ENCODE measurements at places on chromosomes 7 and 10.

DNA sequence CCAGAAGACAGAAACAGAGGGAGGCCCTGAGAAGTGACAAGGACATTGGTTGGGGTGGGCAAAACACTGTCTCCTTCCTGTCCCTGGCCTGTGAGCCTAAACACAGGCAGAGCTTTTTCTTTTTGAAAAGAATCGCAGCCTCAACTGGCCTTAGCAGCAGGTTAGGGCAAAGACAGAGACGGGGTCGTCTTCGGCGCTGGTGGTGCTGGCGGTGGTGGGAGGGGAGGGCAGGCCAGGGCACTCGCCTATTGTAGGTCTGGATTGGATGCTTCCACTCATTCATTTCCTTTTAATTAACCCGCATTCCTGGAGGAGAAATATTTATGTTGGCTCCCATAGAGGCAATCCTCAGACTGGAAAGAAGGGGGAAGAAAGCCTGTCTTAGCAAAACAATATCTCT lies 22.6 kb downstream of the WNT8B start:
- no peak for DNase-seq

GRCh38 chr7:143183024-143183423 lies at the start of gene TAS2R39:
Gene TAS2R39 (plus strand): TSS chr7:143183419. CDS start chr7:143183419, 0 bp downstream.
- no peak for DNase-seq

GRCh38 chr10:112669989-112670388 lies 223.0 kb downstream of the VTI1A start:
- no peak for DNase-seq

- no peak for DNase-seq
Measured at GRCh38 chr7:47601881-47602249, 20.0 kb upstream of the TNS3 start.

- no peak for DNase-seq
Measured at GRCh38 chr10:53606981-53607380, 834.4 kb upstream of the MBL2 start.

- no peak for DNase-seq
Measured at GRCh38 chr7:120955577-120956149, 5.1 kb downstream of the ING3 start.

DNA sequence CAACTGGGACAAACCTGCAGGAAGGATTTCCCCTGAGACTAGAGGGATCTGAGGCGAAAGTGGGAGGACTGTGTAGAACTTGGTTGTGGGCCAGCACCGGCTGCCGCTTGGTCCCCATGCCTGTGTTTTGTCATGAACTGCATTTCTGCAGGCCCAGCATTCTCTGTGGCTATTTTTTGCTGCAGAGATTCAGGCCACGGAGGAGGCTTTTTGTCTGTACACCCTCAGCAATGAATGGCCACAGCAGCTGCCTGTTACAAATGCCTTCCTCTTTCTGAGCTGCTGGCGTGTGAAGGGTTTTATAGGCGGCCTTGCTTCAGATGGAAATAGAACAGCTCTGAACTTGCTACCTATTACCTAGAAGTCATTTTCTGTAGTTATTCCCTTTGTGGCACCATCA lies 164.4 kb downstream of the SH2D4B start:
- no peak for DNase-seq

DNA sequence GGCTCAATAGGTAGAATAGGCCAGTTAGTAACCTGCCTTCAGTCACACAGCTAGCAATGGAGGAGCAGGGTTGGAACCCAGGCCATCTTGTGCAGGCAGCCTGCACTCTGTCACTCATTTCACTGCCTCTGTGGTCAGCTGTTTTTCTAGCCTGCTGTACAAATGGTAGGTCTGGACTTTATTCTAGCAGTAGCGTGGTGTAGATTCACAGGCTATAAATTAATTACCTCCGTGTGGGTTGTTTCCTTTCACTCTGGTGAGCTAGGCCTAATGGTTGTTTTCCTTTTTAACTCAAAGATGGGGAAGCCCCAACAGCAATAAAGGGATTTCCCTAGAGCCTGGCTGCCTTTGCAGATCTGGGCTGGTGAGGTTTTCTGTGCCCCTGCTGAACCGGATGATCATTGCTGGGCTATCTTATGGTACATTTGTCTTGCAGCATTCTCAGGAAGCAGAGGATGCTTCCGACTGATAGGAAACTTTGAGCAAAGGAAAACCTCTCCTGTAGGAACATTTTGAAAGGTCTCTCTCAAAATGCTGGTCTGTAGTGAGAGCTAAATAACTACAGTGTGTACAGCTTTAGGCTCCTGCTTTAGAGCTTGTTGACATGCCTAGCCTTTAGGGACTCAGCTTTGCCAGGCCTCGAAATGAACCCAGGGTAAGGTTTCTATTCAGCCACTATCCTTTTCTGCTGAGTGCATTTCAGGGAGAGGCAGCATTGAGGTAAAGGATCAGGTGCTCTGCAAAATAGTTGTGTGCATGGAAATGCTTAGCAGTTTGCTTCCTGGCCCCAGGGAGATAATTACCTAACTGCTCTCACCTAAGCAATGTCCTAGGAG lies 157.4 kb downstream of the ST7 start:
- DNase-seq, result no peak

DNA sequence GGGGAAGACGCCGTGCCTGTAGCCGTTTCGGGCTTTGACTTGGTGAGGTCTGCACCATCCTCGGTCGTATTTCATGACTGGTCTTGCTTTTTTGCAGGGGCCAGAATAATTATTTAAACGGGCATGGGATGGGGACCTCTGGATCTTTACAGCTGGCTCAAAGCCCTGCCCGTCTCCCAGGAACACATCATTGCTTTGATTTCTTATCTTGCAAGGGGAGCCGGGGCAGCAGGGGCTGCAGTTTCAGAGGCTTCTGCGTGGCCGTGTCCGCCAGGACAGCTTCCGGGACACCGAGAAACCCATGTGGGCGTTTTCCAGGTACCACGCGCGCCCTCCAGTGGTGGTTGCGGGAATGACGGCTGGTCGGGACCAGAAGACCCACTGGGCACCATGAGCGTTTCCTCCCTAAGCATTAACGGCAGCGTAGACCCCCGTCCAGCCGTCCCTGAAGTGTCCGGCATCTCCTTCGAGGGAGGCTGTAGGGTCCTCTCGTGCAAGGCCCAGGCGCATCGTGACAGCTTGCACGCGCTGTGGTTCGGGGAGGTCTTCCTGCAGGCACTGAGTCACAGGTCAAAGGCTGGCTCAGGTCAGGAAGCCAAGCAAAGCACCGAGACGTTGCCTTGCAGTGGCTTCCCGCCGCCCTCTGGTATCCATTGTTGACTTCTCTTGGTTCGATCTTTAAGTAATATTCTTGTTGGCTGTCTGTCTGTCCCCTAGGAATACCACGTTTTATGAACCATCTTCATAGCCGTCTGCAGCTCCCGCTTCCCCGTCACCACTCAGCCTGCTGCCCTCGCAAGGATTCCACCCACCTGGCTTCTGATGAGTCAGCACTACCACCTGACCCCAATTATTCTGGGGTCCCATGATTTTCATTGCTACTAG lies 16.2 kb upstream of the ZFAND2A start:
- peak; percentile 96 for DNase-seq

- no peak for DNase-seq
Measured at GRCh38 chr7:140015471-140015970, 47.2 kb downstream of the PARP12 start.

- no peak for DNase-seq
Measured at GRCh38 chr7:128132426-128133069, 101.3 kb upstream of the LRRC4 start.

DNA sequence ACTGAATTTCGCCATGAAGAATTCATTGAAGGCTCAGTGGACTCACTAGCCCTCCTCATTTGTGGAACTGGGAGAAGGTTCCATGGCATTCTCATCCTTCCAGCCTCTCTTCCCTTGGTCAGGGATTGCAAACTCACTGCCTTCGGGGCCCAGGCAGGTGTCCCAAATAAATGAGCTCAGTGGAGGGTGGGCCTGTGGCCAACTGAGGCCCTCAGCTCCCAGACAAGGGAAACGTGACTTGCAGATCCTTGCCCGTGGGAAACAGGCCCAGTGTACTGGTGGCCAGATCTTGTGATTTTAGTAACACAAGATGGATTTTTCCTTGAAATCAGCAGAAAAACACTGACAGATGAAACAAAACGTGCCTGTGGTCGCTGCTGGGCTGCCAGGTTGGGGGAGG lies 168.7 kb upstream of the CTBP2 start:
- DNase-seq, result no peak

- DNase-seq, result no peak
Measured at GRCh38 chr7:105655500-105656380, 74.4 kb upstream of the EFCAB10 start.

DNA sequence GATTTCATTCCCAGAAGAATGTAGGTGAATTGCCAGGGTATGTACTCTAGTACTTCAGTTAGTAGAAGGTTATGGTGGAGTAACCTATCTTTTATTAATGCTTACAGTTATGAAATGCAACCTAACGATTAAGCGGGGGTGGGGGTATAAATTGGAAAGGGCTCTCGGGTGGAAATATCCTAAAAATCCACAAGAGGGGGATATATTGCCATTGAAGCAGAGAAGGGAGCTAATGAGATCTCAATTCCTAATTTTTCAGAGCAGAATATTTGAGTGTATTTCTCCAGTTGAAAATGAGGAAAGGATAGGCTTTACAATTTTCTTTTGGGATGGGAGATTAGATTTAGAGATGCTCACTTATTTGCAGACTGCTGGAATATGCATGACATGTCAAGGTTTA lies 90.8 kb downstream of the DNAJB9 start:
- peak; percentile 32 for DNase-seq

DNA sequence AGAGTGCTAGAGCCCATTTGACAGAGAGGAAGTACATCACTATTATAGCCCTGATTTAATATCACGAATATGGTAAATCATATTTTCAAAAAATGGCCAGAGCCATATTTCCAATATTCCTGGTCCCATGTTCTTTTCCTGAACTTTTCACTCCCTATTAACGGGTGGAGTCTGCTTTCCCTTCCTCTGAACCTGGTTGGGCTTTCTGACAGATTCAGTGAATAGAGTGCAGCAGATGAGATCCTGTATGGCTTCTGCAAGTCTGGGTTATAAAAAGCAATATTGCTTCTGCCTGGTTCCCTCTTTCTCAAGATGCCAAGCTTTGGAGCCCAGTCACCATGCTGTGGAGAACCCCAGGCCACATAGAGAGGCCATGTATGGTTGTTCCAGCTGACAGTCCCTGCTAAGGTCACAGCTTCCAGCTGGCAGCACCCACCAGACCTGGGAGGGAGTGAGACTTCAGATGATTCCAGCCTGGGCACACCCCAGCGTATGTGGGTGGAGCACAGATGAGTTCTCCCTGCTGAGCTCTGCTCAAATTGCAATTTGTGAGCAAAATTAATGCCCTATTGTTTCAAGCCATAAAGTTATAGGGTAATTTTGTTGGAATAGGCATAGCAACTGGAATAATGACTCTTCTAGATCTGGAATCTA lies 17.9 kb upstream of the CHCHD3 start:
- DNase-seq, result no peak

DNA sequence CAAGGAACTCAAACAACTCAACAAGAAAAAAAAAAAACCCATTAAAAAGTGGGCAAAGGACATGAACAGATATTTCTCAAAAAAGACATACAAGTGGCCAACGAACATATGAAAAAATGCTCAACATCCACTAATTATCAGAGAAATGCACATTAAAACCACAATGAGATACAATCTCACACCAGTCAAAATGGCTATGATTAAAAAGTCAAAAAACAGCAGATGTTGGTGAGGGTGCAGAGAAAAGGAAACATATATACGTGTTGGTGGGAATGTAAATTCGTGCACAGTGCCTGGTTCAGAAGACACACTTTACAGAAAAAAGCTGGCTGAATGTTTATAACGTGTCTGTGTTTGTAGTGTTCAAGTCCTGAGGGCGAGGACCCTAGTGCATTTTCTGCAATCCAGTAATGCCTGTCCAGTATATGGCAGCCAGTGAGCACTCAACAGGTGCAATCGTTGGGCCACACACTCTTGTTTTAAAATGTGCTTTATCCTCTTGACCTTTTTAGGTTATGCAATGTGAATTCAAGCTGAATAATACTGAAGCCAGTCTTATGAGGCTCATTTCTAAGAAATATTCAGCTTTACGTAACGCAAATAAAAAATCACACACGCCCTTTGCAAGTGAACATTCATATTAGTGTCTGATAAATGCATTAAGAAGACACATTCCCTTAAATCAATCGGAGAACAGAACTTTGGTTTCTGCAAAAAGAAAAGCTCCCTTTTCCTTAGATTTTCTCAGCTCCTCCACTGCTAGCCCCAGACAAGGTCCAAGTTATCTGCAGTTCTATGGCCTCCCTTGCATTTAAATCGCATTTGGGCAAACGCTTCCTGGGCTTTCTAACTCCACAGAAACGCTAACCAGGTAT lies 813 bp upstream of the MTURN start:
- no peak for DNase-seq

- no peak for DNase-seq
Measured at GRCh38 chr10:96233959-96234358, 37.4 kb downstream of the BLNK start.

DNA sequence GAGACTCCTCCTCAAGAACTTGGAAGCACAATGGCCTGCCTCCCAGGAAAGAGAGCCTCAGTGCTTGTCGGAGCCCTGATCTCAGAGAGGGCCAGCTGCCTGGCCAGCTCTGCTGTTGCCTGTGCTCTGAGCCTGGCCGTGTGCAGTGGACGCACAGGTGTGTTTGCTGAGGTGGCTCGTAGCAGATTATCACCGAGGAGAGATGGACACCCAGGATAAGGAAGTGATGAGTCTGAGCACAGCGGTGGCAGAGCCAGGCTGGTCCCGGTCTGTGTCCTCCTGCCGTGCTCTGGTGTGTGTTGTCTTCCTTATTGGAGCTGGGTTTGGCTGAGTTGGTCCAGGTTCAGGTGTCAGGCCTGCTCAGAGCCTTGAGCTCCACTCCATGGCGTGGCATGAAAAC lies 208.5 kb downstream of the EBF3 start:
- no peak for DNase-seq

GRCh38 chr10:96230527-96230926 lies 40.8 kb downstream of the BLNK start:
- no peak for DNase-seq

DNA sequence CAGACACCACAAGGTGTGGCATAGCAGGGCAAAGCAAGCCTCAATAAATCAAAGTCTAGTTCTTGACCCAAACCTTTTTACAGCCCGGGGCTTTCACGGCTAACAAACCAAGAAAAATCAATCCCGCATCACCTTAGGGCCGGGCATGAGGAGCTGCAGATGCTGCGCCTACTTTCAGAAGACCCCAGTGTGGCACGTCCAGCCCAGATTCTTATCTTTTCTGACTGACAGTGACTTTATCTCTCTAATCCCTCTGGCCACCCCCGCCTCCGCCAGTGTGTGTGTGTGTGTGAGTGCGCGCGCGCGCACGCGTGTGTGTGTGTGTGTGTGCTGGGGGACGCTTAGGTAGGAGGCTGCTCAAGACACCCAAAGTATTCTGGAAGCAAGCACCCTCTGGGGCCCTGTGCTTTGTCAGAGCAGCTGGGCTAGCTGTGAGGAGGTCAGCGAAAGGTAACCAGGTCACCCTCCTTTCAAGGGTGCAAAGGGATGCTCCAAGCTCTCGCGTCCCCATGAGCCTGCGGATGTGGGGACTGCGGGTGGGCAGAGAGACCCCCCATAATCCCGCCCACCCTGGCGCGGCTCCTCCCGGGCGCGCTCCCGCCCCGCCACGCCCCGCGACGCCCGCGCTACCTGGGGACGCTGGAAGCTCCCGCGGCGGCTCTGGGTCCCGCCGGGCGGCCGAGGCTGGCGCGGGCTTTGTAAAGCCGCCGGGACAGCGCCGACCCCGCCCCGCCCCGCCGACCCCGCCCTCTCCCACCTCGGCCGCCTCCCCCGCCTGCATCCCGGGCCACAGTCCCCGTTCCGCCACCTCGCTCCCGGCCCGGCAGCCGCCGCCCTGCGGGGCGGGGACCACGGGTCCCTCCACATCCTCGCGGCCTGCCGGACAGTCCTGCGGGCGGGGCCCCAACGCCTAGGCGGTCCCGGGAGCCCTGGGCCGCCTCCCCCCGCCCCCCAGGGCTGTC lies 57.1 kb upstream of the RHOBTB1 start:
- DNase-seq, result peak; percentile 90
